ENCODE measurements at places on chromosomes 6 and 20. TPM values are rescaled to one million over a fixed set of nuclear protein-coding genes. Genes with fewer than 3 reads are reported as not detected.

The BFSP1 gene
- total RNA-seq: 0.14 TPM

The TREML4 gene
- not detected for total RNA-seq

The SUMO4 gene
- total RNA-seq: 9.0 TPM

The AIF1 gene
- 9.3 TPM for total RNA-seq

The TNFAIP3 gene
- total RNA-seq: 244 TPM

The C6orf118 gene
- not detected for total RNA-seq

The C6orf52 gene
- 2.4 TPM for total RNA-seq

The MYH7B gene
- total RNA-seq: not detected

The SLC22A1 gene
- total RNA-seq: 11.0 TPM

The SEC23B gene
- 172 TPM for total RNA-seq

The BPIFB4 gene
- not detected for total RNA-seq

Measured in natural killer cell treated with Interleukin-12 subunit alpha and Interleukin-12 subunit beta and Interleukin-15 and Interleukin-18, amount 100 ng/mL, for 72 hours (primary cell).